ENCODE measurements at places on chromosomes 4 and X.

DNA sequence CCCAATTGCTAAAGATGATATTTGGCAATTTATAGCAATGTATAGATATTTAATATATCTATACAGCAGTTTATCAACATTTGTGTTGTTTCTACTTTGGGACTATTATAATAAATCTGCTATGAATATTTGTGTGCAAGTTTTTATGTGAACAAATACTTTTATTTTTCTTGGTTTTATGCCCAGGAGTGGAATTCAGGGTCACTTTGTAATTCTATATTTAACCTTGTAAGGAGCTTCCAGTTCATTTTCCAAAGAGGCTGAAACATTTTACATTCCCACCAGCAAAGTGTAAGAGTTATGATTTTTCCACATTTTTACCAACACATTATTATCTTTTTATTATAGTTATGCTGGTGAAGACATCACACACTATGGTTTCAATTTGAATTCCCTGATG, 801.3 kb downstream of the PCDH18 start:
- no peak for DNase-seq

GRCh38 chrX:41002026-41002425, 83.2 kb upstream of the USP9X start:
- no peak for DNase-seq

DNA sequence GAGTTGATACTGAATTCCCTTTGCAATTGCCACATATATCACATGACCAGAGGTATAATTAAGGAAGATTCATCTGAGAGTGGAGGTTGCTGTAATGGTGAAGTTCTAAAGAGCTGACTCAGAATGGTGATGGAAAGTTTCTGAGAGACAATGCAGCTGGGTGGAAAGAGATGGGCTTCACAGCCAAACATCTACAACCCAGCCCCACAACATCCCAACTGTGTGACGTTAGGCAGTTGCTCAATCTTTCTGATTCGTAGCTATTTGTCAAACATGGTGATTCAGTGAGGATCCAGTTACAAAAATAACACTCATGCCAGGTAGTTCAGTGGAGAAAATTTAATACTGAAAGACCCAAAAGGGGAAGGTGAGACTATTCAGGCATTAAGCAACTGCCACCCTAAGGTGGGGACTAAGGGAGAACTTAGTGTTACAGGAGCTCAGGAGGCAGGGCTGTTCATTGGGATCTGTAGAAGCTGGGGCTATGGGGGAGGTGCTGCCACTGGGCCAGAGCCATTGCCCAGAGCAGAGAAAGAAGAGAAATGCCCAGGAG, 6.9 kb upstream of the AFF1 start:
- no peak for DNase-seq

DNA sequence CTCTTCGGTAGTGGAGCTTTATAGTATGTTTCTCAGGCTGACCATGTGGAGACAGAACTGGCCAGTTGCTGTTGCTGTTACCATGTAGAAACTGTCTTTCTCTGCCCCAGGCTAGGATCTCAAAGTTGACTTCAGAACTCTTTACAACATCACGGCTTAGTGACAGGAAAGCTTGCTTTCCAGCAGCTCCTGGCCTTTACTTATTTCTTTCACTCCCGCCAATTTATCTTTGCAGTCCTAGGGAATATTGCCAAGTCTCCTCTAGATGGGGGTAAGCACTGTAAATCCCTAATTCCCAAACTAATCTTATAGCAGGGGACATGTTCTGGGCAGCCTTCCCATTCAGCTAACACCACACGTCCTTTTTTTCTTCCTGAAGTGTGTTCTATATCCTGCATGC, 631.6 kb downstream of the SPRY1 start:
- no peak for DNase-seq

DNA sequence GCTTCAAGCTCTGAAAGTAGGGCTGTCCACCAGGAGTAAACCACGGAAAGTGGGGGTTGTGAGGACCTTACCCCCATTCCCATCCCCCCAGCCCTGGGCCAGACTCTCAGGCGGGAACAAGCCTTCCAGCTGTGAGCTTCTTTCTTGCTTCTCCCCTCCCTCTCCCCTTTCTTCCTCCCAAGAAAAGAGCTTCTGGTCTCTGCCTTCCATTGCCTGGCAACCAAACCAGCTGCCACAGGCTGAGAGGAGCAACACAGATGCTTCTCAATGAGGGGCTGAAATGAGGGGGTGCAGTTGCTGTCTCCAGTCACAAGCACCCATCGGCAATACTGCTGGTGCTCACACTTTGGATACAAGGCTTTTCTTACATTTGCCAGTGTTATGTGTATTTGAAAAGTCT, 72.5 kb downstream of the SLC16A2 start:
- no peak for DNase-seq
